ENCODE measurements at places on chromosomes 6 and 20.

GRCh38 chr6:22614547-22614946 lies 45.2 kb downstream of the HDGFL1 start:
- no peak for DNase-seq

DNA sequence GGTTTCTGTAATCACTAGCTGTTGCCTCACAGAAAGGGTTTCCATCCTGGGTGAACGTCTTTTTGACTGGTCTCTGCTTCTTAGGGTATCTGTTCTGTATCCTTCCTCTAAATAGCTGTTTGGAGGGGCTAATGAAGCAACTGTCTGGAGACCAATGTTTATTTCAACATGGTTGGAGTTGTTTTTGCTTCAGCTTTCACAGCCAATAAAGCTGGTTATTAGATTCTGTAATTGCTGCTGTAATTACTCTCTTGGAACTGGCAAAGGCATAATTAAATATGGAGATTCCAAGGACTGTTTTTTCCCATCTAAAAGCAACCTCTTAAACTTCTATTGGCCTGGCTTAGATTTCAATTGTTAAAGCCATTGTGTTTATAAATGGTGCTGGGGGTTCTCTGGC lies 31.9 kb downstream of the CHMP4B start:
- DNase-seq = no peak

- DNase-seq = no peak
Measured at GRCh38 chr6:31742894-31743293, 3.1 kb downstream of the MSH5 start.

DNA sequence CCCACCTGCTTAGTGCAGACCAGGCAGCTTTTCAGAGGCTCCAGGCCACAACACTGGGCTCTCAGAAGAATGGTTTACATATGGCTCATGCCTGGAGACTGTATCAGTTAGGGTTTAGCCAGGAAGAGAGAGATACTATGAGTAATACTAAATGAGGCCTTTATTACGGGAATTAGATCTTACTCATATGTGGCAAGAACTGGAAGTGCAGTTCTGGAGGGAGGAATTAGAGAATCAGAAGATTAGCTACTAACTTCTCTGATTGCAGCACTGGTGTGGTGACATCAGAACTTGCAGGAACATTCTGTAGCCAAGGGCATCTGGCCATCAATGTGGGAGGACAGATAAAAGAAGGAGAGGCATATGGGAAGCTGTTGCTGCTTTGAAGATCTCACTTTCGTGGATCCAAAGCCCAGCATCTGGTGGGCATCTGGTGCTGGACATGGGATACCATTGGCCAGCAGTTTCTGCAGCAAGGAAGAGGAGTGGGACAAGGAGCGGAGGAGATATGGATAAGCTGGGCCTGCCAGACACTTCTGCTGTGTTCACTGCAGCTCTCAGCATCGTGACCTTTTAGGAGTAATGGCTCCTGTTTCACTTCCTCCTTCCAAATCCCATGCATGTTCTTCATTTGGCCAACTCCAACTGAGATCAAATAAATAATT lies 248.5 kb downstream of the BTBD3 start:
- no peak for DNase-seq

GRCh38 chr6:3429211-3429610 lies 27.6 kb downstream of the SLC22A23 start:
- no peak for DNase-seq

Data from stimulated activated CD4-positive, alpha-beta T cell treated with anti-CD3 and anti-CD28 coated beads, TNF-alpha, amount 100 ng/mL, for 24 hours (primary cell).